Activated CD8-positive, alpha-beta memory T cell treated with anti-CD3 and anti-CD28 coated beads for 4 hours (primary cell): ENCODE measurements at places on chromosomes 3 and 15.

GRCh38 chr15:32688151-32688639 lies 29.6 kb upstream of the GREM1 start:
- no peak for DNase-seq

GRCh38 chr3:102712896-102713295 lies 278.1 kb downstream of the ZPLD1 start:
- no peak for DNase-seq

GRCh38 chr3:139117883-139118760 lies 73.4 kb upstream of the PRR23C start:
- no peak for DNase-seq

- no peak for DNase-seq
Observed at GRCh38 chr3:195079636-195080035, 191.3 kb downstream of the XXYLT1 start.

DNA sequence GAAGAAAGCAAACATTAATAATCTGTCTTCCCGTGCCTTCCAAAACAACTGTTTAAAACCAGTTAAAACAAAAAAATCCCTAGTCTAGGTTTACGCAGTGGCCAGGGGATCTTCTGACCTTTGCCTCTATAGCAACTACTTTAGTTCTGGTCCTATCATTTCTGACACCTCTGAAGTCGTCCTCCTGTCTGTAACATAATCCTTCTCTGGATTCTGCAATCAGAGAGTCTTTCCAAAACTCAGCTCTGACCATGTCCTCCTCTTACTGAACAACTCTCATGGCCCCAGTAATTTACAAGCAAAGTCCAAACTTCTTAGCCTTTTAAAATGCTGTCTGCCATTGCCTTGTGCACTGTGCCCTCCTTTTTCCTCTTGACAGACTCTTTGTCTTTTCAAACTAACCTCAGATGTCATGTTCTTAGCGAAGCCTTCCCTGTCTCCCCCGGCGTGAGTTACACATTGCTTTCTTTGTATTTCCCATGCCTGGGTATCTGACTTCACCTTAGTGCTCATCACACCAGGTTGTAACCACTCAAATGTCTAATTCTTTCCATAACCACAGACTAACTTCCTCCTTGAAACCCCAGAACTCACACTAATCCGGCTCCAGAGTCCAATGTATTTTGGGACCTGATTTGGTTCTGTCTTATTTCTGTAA lies 105.2 kb upstream of the BNIP2 start:
- no peak for DNase-seq

DNA sequence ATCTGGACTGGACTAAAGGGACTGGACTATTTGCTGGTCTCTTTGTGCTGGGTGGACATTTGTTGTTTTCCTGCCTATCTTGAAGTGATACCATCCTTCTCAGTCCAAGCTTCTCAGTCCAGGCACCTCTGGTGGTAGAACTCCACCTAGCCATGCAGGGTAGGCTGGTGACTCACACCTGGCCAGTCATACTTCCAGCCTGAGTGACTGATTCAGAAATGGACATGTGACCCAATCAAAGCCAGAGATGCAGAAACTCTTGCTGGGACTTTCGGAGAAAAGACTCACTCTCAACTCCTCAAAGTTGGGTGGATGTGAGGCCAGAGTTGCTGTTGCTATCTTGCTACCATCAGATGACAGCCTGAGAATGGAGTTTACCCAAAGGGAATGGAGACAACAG lies 5.6 kb upstream of the ASB14 start:
- no peak for DNase-seq

DNA sequence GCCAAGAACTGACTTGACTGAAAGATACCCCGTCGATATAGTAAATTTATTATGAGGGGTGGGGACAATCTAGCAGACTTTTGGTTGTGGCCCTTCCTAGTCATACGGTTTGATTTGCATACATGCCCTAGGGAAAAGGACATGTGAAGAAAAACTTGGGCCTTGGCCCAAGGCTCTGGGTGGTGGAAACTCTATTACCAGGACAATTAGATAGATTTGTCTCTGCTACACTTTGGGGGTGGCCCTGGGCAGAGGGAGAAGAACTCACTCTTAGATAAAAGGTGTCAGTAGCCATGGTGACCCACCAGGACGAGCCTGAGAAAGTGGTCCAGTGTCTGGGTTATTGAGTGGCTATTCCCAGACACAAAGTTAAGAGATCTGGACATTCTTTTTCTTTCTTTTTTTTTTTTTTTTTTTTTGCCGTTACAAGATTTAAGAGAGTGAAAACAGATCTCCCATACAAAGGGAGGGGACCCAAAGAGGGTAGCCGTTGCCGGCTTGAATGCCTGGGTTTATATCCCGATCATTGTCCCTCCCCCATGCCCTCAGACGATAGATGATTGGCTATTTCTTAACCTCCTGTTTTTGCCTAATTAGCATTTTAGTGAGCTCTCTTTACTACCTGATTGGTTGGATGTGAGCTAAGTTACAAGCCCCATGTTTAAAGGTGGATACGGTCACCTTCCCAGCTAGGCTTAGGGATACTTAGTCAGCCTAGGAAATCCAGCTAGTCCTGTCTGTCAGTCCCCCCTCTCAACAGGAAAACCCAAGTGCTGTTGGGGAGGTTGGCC lies 96.4 kb upstream of the SMAD3 start:
- DNase-seq = no peak

GRCh38 chr3:36874424-36874823 lies 70.4 kb downstream of the TRANK1 start:
- no peak for DNase-seq
